ENCODE measurements at places on chromosomes 5 and 9. TPM values are rescaled to one million over a fixed set of nuclear protein-coding genes. Genes with fewer than 3 reads are reported as not detected.

DNA sequence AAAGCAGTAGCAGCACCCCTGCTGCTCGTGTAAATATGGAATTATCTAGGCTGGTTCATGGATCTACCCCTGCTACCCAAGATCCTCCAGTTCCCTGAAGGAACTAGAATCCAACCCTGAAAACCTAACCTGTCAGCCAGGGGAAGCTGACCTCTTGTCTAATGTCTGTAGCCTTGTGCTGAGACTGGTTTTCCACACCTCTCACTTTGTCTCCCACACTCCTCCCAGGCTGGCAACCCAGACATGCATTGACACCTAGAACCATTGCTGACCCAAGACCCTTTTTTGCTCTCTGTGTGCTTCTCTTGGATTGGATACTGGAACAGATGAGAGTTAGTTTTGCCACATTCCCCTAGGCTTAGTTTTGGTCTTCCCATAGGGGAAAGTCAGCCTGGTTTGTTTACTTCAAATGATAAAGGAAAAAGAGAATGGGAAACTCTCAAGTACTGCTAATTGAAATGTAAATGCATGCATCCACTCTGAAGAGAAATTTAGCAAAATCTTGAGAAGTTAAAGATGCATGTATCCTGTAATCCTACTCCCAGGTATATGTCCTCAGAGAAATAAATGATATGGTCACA is 36.6 kb upstream of the NR4A3 start:
- no peak overlapping the region for H3K27ac ChIP-seq
- no peaks in the 10 kb centered on the region for H3K36me3 ChIP-seq
- no peaks in the 10 kb centered on the region for H3K27me3 ChIP-seq

GRCh38 chr5:96302174-96302738 is 130.8 kb downstream of the PCSK1 start:
- DNase-seq, result no peak
- no peak overlapping the region for H3K27ac ChIP-seq
- H3K4me3 ChIP-seq, result no peak overlapping the region
- no peaks in the 10 kb centered on the region for H3K27me3 ChIP-seq

- no peaks in the 10 kb centered on the region for H3K4me1 ChIP-seq
- H3K27ac ChIP-seq, result no peak overlapping the region
- DNase-seq, result no peak
- H3K27me3 ChIP-seq, result no peaks in the 10 kb centered on the region
- H3K36me3 ChIP-seq, result no peaks in the 10 kb centered on the region
Measured at GRCh38 chr9:115362640-115363039, 244.7 kb upstream of the TNC start.

The DMRT1 gene
- not detected for total RNA-seq

DNA sequence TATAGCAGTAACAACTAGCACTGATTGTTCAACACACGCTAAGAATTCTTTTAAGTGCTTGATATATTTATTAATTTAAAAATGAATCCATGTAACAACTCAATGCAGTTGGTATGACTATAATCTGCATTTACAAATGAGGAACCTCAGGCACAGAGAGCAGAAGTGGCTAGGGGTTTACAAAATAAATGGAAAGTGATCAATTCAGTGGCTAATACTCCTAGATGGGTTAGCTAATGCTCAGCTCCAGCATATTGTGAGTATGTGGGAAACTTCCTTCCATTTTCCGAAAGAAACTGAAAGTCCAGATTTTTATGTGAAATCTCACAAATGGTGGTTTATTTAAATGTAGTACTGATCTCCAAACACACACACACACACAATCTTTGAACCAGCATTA is 128.0 kb downstream of the RFX3 start:
- peaks cover 9% of the 10 kb centered on the region for H3K36me3 ChIP-seq
- H3K27ac ChIP-seq, result peak overlapping the region; percentile 47
- H3K27me3 ChIP-seq, result no peaks in the 10 kb centered on the region
- no peak for DNase-seq
- no peaks in the 10 kb centered on the region for H3K4me1 ChIP-seq

GRCh38 chr5:52945040-52945439 is 44.1 kb upstream of the ITGA2 start:
- H3K4me1 ChIP-seq, result no peaks in the 10 kb centered on the region
- H3K27ac ChIP-seq, result peak overlapping the region; percentile 18
- H3K36me3 ChIP-seq, result no peaks in the 10 kb centered on the region
- no peak for DNase-seq
- H3K4me3 ChIP-seq, result no peak overlapping the region
- H3K27me3 ChIP-seq, result no peaks in the 10 kb centered on the region

DNA sequence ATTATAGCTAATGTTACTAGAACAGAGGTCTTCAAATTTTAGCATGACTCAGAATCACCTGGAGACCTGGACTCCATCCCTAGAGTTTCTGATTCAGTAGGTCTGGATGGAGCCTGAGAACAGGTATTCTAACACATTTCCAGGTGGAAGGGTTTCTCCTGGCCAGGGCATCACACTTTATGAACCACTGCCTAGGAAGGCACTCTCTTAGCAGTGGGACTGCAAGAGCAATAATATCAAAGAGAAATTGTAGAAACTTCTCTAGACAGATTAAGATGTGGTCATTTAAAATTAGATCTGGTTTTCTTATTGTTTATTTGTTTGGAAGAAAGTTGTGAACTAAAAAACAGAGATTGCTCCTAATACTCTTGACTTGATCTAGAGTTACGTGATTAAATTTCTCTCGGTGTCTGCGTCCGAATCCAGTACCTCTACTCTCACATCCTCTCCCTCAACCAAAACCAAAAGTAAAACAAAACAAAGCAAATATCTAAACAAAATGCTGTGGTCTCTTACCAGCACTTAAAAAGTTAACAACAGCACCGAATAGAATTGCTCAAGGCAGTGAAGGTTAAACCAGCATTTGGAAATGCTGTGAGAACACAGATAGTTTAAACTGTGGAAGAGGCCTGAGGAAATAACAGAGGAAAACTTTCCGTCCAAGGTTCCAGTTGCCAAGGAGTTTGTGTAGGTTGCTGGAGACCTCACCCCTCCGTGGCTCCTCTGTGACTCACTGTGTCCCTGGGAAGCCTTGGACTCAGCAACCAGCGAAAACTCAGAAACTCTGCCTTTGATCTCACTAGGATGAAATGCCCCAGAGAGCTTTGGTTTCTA is 193.4 kb downstream of the ARRDC3 start:
- peak; percentile 56 for DNase-seq
- no peaks in the 10 kb centered on the region for H3K27me3 ChIP-seq

- H3K27me3 ChIP-seq, result no peaks in the 10 kb centered on the region
- H3K4me3 ChIP-seq, result no peak overlapping the region
- DNase-seq, result no peak
- H3K36me3 ChIP-seq, result no peaks in the 10 kb centered on the region
- no peak overlapping the region for H3K27ac ChIP-seq
Measured at GRCh38 chr5:116273448-116274242, 188.8 kb downstream of the COMMD10 start.

The SLC36A3 gene
- total RNA-seq, result not detected

DNA sequence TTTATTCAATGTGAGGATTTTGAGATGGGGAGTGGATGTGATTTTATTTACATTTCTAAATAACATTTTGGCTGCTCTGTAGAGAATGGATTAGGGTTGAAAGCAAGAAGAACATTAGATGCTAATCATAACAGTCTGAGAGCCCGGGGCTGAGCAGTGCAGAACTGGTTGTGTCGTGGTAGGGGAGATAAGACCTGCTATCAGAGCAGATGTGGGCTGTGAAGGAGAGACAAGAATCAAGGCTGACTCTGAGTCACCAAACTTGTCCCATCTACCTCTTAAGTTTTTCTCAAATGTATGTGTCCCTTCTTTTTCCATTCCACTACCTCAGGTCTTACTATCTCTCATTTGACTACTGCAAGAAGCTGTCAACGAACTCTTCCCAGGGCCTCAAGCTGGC is 35.4 kb upstream of the SLC28A3 start:
- no peak overlapping the region for H3K4me3 ChIP-seq
- H3K4me1 ChIP-seq, result no peaks in the 10 kb centered on the region
- no peaks in the 10 kb centered on the region for H3K27me3 ChIP-seq
- no peaks in the 10 kb centered on the region for H3K36me3 ChIP-seq
- DNase-seq, result no peak

DNA sequence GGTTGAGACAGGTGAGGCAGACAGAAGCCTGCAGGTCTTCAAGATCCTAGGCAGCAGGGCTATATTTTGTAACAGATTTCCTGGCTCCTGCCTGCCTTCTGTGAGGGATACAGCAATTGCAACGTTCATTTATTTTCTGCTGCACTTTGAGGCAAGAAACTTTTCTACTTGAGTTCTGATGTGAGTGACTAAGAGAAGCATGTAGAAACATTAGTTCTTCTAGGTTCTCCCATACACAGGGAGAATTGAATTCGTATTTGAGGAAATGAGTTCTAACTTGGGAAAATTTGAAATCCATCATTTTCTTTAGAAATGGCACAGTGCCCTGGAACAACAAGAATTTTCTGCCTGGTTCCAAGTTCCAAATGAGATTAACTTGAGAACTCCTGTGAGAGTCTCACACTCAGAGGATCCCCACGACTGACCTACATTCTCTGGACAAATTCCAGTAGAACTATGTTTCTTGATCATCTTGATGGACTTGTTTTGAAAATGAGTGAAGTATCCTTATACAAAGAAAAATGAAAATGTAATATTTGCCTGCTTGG is 15.0 kb downstream of the MAMDC2 start:
- no peak for DNase-seq
- H3K4me1 ChIP-seq, result no peaks in the 10 kb centered on the region
- H3K36me3 ChIP-seq, result no peaks in the 10 kb centered on the region

The SOX30 gene
- total RNA-seq, result 0.66 TPM

The SLC6A7 gene
- total RNA-seq, result 15.7 TPM

DNA sequence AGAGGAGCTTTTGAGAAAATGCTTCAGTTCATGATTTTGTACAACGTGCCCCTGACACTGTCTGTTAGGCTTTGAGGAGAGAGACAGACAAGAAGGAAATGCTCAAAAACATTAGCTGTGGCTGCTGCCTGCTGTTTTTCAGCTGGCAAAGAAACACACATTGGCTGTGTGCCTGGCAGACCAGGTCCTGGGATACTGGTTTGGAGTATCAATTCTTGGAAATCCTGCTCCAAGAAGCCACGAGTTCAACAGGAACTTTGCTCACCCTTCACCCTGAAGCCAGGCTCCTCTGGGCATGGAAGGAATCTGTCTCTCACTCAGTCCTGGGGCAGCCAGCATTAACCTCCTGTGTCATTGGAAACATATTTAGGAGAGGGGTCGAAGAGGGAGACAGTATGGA is 245.5 kb downstream of the AUH start:
- H3K4me1 ChIP-seq, result peaks cover 14% of the 10 kb centered on the region
- no peak overlapping the region for H3K4me3 ChIP-seq
- no peak for DNase-seq
- H3K27ac ChIP-seq, result no peak overlapping the region
- H3K36me3 ChIP-seq, result no peaks in the 10 kb centered on the region

The NADK2 gene
- 21.5 TPM for total RNA-seq

- H3K4me1 ChIP-seq, result peaks cover 6% of the 10 kb centered on the region
- H3K27ac ChIP-seq, result no peak overlapping the region
- H3K27me3 ChIP-seq, result no peaks in the 10 kb centered on the region
- no peak for DNase-seq
- no peaks in the 10 kb centered on the region for H3K36me3 ChIP-seq
Measured at GRCh38 chr5:173742432-173742816, 126.0 kb upstream of the BOD1 start.

GRCh38 chr9:19782005-19782404 is 6.8 kb downstream of the SLC24A2 start:
- no peak overlapping the region for H3K4me3 ChIP-seq
- DNase-seq, result no peak

DNA sequence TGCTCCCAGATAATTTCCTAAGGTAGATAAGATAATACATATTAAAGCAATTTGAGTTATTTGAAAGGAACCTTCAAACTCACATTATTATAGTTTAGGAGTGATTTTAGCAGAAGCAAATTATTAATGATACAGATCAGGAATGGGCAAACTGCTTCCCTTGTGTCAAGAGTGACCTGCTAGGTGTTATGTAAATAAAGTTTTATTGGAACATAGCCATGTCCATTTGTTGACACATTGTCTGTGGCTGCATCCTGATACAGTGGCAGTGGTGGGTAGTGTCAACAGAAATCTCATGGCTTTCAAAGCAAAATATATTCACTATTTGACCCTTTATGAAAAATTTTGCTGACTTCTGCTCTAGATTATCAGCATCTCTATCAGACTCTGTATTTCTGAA is 11.4 kb upstream of the BASP1 start:
- H3K4me1 ChIP-seq, result no peaks in the 10 kb centered on the region
- H3K27me3 ChIP-seq, result no peaks in the 10 kb centered on the region
- H3K27ac ChIP-seq, result no peak overlapping the region

The PCDHB2 gene
- 1.3 TPM for total RNA-seq

The QRFP gene
- total RNA-seq, result not detected

- DNase-seq, result no peak
- H3K4me1 ChIP-seq, result no peaks in the 10 kb centered on the region
Measured at GRCh38 chr5:100424787-100425186, 110.4 kb upstream of the FAM174A start.

GRCh38 chr5:142506756-142507155 is 179.1 kb downstream of the FGF1 start:
- no peak overlapping the region for H3K27ac ChIP-seq
- H3K4me3 ChIP-seq, result no peak overlapping the region
- H3K36me3 ChIP-seq, result no peaks in the 10 kb centered on the region
- no peaks in the 10 kb centered on the region for H3K4me1 ChIP-seq

The ATP10B gene
- 69.4 TPM for total RNA-seq

The DOK3 gene
- total RNA-seq, result 52.0 TPM

GRCh38 chr5:10874541-10874940 is 113.5 kb upstream of the DAP start:
- H3K4me1 ChIP-seq, result no peaks in the 10 kb centered on the region
- H3K27me3 ChIP-seq, result no peaks in the 10 kb centered on the region
- H3K27ac ChIP-seq, result no peak overlapping the region
- H3K4me3 ChIP-seq, result no peak overlapping the region
- DNase-seq, result no peak

GRCh38 chr9:8769153-8769552 is 969.6 kb upstream of the DMAC1 start:
- DNase-seq, result no peak
- no peak overlapping the region for H3K4me3 ChIP-seq
- H3K27ac ChIP-seq, result no peak overlapping the region
- H3K36me3 ChIP-seq, result no peaks in the 10 kb centered on the region
- no peaks in the 10 kb centered on the region for H3K27me3 ChIP-seq

DNA sequence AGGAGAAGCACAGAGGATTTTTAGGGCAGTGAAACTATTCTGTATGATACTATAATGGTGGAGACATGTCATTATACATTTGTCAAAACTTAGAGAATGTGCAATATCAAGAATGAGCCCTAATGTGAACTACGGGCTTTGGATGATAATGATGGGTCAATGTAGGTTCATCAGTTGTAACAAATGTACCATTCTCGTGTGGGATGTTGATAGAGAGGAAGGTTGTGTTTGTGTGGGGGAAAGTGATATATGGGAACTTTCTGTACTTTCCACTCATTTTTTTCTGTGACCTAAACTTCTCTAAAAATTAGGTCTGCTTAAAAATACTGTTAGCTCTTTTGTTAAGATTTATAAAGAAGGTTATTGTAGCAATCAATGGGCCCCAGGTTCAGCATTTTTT is 138.9 kb downstream of the SPATA31D1 start:
- H3K4me3 ChIP-seq, result no peak overlapping the region
- no peak overlapping the region for H3K27ac ChIP-seq
- no peaks in the 10 kb centered on the region for H3K4me1 ChIP-seq
- no peak for DNase-seq
- H3K36me3 ChIP-seq, result no peaks in the 10 kb centered on the region

The PCDHB7 gene
- 0.53 TPM for total RNA-seq

GRCh38 chr9:26524267-26524666 is 368.3 kb downstream of the CAAP1 start:
- no peaks in the 10 kb centered on the region for H3K36me3 ChIP-seq
- H3K27ac ChIP-seq, result no peak overlapping the region
- H3K27me3 ChIP-seq, result no peaks in the 10 kb centered on the region
- H3K4me3 ChIP-seq, result no peak overlapping the region
- H3K4me1 ChIP-seq, result no peaks in the 10 kb centered on the region
